ENCODE measurements at places on chromosomes 2 and 18.

GRCh38 chr18:63834471-63835113 lies 52.9 kb upstream of the SERPINB2 start:
- no peak for DNase-seq

DNA sequence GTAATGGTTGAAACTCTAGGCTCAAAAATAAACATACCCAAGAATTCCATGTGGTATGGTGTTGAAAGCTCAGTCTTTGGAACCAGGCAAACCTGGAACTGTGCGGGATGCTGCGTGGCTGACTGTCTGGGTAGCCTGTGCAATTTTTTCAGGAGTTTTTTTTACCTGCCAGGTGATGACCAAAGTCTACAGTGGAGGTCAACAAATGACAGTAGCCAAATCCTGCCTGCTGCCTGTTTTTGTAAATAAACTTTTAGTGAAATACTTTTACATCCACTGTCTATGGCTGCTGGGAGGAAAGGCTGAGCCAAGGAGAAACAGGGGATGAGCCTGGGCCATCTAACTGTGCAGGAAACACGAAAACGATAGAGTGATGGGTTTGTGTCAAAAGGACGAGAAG lies 240.6 kb downstream of the PIEZO2 start:
- no peak for DNase-seq

DNA sequence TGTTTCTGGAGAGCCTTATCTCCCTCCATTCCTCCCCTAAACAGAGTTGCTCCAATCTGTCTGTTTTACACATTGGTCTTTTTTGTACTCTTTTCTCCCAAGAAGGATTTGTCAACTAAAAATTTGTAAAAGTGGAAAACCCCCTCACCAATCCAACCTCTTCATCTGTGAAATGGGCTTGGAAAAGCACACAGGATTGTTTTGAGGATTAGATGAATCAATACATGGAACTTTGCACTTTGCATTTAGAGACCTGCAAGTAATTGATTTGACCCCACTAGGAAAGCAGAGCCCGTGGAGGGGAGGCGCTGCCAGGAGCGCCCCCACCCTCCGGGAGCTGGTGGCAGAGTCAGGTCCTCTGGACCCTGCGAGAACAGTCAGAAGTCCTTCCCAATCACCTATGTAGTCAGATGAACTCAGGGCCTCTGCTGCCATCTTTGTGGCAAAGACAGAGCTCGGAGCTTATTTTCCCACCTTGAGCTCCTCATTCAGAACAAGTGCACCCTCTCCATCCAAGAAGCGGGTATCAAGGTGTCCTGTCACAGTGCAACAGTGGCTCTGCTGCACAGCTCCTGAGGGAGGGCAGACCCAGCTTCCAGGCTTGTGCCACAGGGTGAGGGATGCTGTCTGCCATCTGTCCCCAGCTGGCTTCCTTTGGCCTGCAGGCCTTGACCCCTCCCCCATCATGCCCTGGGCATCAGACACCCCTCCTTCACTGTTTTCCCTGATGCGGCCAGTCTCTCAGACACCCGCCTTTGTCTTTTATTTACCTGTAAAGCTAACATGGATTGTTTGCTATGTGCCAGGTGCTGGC lies 1.7 kb upstream of the TMEM185B start:
- no peak for DNase-seq

- DNase-seq, result no peak
Observed at GRCh38 chr2:68745006-68745405, 10.4 kb downstream of the ARHGAP25 start.

DNA sequence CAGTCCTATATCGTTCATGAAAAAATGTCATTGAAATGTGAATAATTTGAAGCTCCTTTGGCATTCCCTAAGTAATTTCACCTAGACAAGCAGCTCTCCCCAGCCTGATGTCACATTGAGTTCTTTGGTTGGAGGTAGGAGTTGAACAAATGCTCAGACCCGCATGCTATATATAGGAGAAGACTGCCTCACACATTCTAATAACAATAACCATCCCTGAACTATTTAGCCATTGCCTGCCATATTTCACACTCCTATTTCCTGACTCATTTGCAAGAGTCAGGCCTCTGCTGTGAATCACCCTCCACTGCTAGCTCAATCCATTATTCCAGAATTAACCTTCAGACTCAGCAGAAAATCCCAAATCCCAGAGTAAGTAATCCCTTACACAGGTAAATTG lies 256.6 kb upstream of the ACVR2A start:
- no peak for DNase-seq

DNA sequence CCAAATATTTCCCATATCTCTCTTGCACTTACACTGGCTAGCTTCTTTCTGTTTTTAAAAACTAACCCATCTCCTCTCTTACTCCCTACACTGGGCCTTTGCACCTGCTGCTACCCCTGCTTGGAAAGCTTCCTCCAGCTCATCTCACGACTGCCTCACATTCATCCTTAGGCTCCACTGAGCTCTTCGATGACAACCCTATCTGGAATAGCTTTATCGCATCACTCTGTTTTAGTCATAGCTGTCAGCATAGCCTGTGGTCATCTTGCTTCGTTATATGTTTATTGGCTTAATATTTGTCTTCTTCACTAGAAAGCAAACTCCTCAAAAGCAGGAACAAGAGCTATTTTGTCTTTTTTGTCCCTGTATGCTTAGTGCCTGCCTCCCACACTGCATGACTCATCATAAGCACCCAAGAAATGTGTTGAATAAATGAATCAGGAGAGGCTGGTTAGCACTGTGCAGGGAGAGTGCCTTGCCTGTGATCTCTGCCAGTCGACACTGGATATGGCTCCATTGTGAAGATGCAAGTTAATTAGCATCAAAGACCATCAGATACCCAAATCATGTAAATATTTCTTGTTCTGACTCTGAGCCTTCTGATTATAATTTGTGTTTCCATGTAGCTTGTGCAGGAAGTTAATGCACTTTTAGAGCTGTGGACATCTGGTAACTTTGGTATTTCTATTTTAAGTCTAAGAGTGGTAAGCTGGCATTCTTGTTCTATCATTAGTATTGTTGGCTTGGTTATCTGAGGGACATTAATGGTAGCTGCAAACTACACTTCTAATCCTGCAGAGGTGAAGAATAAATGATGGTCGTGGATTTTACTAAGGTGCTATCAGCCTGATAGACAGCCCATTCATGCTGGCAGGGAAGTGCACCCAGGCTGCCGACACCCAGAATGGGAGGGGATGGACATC lies 10.3 kb upstream of the DYTN start:
- DNase-seq, result no peak

DNA sequence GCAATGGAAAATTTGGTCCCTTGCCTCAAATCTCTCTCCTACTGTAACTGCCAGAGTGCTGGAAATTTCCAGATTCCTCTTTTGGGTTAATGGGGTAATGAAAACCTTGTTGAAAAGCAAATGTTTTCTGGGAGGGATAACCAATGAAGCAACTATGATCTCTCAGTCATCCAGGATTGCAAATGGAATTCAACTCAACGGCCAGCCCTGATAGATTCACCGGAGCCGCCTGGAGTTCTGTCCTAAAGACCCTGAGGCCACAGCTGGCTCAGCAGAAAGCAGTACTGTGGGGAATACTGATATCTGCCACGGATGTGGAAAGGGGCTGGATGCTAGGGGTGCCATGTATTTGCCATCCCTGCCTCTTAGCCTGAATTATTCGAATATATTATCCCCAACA lies 167.8 kb downstream of the NRP2 start:
- no peak for DNase-seq

DNA sequence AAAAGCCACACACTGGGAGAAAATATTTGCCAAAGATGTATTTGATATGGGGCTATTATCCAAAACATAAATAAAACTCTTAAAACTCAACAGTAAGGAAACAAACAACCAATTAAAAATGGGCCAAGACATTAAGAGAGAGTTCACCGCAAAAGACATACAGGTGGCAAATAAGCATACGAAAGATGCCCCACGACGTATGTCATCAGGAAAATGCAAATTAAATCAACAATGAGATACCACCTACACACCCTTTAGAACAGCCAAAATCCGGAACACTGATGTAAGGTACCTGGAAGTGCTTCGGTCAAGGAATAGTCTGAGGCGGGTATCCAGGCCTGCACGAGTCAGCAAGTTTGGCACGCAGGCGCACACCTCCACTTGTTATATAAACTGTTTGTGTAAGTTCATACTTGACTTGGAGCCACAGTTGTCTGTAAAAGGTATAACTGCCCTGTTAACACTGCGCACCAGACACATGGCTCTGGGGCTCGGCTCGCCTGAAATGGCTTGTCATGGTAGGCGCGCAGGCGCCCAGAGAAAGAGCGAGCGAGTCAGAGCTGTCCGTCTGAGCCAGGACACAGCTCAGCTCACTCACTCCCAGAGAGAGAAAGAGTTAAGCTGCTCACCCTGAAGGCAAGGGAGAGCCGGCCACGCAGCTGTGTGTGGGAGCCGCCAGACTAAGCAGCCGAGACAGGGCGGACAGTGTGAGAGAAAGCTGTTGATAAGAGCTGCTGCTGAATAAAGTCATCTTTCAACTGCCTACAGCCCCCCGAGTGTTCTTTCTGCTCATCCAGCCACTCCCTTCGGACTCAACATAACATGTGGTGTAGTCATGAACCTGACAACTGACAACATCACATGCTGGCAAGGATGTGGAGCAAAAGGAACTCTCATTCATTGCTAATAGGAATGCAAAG lies 87.3 kb downstream of the HNRNPLL start:
- DNase-seq, result no peak

DNA sequence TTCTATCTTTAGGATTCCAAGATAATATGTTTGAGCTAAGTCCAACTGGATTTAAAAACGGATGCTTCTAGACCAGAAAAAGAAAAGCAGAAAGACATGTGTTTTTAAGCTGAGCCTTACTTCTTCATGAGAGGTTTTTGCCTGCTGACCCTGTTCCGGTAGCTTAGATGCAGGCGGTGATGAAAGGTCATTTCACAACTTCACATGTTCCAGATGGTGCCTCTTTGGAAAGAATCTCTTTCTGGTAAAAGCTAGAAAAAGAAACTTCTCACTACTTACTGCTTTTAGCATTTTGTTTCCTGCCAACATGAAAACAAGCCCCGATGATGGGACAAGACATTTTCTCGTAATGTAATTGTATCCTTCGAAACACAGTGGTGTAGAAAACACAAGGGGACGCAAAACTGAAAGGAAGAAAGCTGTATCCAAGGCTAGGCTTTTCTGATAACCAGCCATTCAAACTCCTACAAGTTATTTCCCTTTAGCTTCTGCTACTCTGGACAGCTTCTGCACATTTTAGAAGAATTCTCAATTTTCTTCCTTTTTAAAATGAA lies 407.3 kb upstream of the LYPD1 start:
- DNase-seq, result no peak

DNA sequence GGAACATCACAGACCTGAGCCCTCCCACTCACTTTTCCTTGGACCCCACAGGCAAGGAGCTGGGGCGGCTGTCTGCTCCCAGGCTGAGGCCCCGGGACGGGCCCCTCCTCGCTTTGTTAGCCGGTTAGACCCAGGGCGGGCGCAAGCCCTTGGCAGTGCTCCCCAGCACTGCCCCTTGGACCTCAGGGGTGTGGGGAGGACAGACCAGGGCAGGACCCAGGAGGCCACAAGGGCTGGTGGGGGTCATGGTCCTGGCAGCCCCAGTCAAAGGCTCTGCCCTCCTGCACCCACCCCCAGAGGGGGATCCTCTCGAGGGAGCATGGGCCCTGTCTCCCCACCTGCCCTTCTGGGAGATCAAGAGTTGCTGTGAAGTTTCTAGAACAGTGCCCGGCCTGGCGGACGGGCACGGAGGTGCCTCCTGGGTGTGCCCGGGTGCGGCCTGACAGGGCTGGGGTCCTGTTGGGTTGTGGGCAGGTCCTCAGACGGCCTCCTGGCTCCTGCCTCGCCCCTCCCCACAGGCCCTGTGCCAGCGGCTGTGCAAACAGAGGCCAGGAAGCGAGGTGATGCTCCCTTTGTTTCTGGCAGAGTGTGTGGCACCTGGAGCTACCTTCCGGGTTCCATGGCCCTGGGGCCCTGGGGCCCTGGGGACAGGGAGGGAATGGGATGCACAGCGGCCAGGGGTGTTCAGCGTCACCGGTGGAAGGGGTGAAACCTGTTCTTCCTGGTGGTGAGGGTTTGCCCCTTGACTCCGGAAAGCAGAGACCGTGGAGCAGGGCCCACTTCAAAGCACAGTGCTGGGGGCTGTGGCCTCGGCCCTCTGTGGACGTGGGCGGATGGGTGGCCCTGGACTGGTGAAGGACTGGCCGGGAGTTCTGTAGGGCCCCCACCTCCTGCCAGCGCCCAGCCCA lies 2.9 kb upstream of the GAL3ST2 start:
- DNase-seq, result no peak

- DNase-seq, result no peak
Observed at GRCh38 chr2:217853301-217853881, 149.4 kb downstream of the TNS1 start.

DNA sequence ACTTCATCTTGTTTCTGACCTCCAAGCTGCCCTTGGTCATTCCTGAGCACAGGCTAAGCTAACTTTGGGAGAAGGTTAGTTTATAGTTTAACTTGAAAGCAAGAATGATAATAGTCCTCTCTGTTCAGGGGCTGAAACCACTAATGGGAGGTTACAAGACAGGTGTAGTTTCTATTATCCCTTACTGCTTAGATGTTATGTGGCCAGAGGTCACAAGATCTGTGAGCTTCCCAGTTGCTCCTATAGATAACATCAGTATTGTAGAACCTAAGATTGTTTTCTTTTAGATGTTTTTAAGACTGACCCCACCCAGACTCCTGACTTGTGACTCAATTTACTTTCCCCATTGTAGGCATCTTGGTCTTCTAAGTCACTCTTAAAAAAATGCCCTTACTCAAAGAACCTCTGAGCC lies 94.8 kb upstream of the LPIN2 start:
- DNase-seq, result no peak
